Hindlimb muscle (tissue), 1 donor: ENCODE measurements at places on chromosomes 16 and 17.

DNA sequence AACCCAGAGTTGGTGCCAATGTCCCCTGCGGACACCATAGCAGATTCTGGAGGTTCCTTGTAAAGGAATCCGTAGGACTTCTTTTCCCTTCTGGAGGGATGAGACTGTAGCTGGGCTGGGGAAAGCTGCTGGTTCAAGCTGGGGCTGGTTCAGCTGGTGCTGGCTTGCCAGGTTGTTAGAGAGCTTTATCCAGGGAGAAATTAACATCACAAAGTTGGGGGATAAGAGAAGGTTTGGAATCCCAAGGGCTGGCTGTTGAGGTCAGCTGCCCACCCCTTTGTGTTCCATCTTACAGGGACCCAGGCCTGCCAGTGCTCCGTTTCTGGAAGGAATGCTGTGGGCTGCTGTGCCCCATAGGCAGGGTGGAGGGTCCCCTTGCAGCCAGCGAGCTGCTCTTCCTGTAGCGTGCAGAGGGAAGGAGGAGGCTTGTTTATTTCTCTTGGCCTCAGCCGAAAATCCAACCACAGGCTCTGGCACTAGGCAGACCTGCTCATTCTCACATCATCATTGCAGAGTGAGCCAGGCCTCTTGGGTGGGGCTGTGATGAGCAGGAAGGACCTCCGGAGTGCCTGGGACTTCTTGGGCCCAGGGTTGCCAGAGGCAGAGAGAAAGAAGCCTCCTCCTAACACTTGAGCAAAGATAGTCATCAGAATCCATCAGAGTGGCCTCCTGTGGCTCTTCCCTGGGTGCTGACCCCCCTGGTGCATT, 251.1 kb downstream of the SEC14L1 start:
- DNase-seq, result peak; percentile 75

- DNase-seq, result no peak
These were observed 32.9 kb upstream of the SRSF1 start for GRCh38 chr17:58039975-58040374.

DNA sequence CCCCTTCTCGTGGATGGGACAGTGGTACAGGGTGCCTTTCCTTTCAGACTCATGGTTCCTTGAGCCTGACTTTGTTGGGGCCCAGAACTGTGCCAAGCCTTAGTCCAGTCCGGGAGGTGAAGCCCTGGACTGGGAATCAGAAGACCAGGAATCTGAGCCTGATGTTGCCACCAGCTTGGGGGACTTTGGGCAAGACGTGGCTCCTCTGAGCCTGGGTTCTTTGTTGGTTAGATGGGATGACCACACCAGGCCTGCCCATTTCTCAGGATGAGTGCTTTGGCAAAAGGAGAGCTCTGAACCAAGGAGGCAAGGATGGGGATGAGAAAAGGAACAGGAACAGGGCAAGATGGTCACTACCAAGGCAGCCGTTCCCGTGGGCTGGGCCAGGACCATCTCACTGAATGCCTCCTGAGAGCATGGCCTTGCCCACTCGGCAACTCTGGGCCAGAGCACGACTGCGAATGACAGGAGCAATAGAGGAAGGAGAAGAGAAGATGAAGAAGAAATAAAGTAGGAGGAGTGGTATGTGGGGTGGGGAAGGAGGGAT, 32.5 kb downstream of the PITPNM3 start:
- DNase-seq, result no peak

- DNase-seq, result no peak
These were observed 100.6 kb upstream of the CACNG5 start for GRCh38 chr17:66734186-66734943.

DNA sequence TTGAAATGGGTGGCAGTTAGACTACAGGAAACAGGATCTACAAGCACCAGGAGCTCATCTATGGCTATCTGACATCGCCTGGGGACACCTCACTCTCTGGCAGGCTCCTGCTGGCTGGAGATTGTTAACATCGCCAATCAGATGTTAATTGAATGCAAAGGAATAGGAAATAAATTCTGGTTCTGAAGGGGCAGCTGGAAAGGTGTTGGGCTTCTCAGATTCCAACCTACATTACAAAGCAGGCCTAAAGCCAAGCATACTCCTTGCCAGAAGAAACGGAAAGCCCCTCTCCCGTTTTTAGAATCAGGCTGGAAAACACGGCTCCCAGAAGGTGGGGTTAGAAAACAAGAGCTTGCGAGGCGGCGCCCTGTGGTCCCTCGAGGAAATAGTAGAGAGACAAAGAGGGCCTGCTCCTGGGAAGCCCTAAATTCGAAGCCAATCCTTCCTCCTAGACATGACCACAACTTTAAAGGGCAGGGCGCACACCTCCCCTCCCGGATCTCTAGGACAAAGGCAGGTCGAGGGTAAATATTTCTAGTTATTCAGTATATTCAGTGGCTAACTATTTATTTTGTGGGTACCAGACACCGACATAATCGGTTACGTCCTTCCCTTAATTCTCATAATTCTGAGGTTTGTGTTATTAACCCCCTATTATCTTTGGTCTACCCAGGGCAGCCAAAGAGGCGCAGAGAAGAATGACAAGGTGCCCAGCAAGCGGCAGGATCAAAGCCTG, 763 bp upstream of the TOM1L1 start:
- DNase-seq, result no peak

GRCh38 chr17:40062329-40063186, at the start of gene THRA:
TSS of gene THRA (plus strand) at chr17:40062965. CDS start at chr17:40074489, 11,524 bp downstream.
- peak; percentile 81 for DNase-seq

GRCh38 chr17:15446036-15446435, 21.4 kb downstream of the CDRT4 start:
- no peak for DNase-seq

GRCh38 chr17:68457539-68458259, 403 bp upstream of the WIPI1 start:
- peak; percentile 98 for DNase-seq

- DNase-seq, result no peak
These were observed 8.5 kb downstream of the PRSS27 start for GRCh38 chr16:2711370-2712062.

DNA sequence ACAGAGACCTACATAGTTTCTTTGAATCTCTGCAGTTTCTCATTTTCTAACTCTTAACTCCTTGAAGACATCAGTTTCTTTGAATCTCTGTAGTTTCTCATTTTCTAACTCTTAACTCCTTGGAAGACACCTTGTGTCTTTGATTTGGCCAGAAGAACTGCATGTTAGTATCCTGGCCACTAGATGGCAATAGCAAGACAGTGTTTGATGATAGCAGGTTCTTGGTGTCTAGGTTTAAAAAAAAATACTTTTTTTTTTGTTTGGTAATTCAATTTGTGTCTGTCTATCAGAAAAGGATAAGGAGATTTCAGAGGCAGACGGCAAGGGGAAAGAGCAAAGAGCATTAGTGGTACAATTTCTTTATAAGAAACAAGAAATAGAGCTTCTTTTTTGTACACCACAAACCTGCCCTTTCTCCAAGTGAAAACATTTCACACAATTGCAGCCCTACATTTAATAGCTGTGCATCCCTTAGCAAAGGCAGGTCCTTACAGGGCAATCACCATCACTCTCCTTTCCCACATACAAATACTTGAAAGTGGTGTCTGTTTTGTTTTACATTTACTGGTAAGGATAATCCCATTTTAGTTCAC, 1324.9 kb upstream of the CDH8 start:
- DNase-seq, result peak; percentile 13
